Stimulated activated CD4-positive, alpha-beta T cell treated with anti-CD3 and anti-CD28 coated beads, Interleukin-1b, Interleukin-23, amount 100 ng/mL, for 24 hours (primary cell): ENCODE measurements at places on chromosomes 2 and 18.

GRCh38 chr2:39469807-39470206 is 32.7 kb upstream of the MAP4K3 start:
- no peak for DNase-seq

- no peak for DNase-seq
These were observed 20.8 kb downstream of the GAREM2 start for GRCh38 chr2:26193578-26194231.

DNA sequence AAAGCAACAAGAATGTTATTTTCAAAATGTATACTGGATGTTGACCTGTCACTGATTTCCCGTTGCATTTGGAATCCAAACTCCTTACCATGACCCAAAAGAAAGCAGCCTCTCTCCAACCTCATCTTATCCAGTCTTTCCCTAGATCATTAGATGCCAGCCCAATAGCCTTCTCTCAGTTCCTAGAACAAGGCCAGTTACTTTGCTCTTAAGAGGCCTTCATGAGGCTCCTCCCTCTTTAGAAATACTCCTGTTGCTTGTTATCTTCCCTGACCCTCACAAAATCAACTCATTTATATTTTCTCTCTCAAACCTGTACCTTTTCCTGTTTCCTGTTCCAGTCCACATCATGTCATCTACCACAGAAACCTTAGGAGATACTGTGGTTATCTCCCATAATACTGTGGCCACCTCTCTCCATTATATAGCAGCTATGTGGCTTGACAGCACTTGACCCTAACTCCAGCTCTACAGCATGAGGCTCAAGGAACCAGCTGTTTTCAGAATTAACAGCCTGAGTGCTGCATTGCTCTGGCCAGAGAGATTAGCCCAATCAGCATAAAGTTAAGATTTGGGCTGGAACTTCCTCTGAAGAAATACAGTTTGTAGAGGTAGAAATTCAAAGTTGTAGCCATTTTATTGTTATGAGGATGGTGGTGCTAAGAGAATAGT is 22.8 kb downstream of the SRBD1 start:
- DNase-seq: no peak

- DNase-seq: no peak
These were observed 27.6 kb downstream of the SLC1A4 start for GRCh38 chr2:65016789-65017188.

- DNase-seq: no peak
These were observed 212.1 kb downstream of the ARL6IP6 start for GRCh38 chr2:152930501-152930900.

- DNase-seq: no peak
These were observed 261.6 kb upstream of the KYNU start for GRCh38 chr2:142615876-142616275.

DNA sequence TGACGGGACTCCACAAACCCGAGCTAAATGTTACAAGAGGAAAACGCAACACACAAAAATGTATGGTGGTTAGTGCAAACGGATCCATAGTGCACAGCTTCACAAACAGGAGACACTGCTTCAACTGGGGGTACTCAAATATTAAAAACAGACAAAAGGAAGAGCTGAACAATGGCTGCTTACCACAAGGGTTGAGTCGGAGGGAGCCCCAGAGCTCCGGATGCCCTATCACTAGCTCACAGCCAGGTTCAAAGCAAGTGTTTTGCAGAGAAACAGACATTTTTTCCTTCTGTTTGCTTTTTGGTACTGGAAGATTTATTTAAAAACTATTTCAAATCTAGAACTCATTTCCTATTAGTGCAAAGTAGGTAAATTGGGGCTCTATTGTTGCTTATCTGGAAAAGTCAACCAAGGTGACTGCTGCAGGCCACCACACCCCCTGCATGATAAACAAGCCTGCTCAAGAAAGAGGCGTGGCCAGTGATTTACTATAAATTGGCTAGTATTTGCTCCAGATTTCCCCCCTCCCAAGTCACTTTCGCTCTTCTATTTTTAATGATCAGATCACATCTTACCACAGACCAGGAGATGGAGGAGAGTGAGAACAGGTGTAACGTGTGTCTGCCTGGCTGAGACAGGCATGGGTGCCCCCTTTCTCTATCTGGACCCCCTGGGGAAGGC is 46.5 kb downstream of the ZAP70 start:
- DNase-seq: no peak

DNA sequence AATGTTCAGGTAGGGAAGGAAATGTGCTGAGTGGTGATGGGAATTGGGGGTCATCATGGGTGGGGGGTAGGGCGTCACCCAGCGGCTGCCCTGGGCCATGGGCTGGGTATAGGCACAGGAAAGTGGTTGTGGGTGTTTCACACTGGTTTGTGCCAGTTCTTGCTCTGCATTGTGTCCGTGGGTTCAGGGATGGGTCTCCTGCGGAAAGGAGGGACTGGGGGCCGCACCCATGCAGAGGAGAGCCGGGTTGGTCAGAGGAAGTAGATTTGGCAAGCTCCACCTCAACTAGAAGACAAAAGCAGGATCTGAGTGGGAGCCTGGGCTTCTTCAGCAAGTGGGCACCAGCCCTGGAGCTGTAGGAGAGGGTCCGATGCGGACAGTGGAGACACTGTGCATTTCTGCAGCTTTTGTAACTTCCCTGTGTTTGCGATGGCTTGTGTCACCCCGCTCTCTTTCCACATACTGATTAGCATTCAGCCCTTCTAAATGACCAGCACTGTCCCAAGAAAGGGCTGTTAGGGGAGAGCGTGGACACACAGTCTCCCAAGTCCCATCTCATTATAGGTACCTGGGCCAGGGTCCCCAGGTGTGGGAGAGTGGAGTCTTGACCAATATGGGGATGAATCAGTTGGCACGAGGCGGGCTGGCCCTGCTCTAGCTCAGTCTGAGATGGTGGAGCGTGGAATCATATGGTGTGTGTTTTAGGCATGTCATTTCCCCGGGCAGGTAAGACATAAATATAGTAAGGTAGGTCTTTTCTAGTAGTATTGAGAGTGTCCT is 67.2 kb downstream of the LRRFIP1 start:
- no peak for DNase-seq

- no peak for DNase-seq
These were observed 69.6 kb downstream of the R3HDM1 start for GRCh38 chr2:135600915-135601314.

DNA sequence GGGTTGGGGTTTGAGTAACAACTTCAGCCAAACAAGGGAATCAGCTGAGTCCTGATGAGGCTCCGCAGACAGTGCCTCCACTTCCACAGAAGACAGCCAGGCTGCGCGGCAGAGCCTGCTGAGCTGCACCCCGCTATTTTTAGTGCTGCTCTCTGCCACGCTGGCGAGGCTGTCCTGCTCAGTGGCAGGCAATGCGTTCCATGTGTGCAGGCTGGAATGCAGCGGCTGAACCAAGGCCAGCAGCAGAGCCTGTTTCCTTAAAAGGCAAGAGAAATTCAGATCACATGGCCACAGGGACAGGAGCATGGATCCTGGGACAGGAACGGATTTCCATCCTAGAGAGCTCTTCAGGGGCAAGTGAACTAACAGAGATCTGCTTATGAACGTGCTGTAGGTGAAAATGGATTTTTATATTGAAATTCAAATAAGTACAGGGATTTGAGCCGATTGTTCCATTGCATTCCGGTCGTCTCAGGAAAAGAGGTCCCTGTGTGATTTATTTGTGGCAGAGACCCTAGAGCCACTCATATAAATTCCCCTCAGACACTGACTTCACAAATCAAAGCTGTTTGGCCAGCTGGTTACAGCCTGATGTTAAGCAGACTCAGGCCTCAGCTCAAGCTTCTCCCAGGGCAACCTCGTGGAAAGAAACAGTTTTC is 98.7 kb downstream of the COL6A3 start:
- no peak for DNase-seq
